Activated T-helper 9 cell treated with anti-CD3 and anti-CD28 coated beads, Interleukin-2, amount 50 U/mL, for 16 hours (primary cell): ENCODE measurements at places on chromosomes 16 and 17.
A peak's percentile ranks its signal among the peaks of the same experiment; 100 is the strongest.

DNA sequence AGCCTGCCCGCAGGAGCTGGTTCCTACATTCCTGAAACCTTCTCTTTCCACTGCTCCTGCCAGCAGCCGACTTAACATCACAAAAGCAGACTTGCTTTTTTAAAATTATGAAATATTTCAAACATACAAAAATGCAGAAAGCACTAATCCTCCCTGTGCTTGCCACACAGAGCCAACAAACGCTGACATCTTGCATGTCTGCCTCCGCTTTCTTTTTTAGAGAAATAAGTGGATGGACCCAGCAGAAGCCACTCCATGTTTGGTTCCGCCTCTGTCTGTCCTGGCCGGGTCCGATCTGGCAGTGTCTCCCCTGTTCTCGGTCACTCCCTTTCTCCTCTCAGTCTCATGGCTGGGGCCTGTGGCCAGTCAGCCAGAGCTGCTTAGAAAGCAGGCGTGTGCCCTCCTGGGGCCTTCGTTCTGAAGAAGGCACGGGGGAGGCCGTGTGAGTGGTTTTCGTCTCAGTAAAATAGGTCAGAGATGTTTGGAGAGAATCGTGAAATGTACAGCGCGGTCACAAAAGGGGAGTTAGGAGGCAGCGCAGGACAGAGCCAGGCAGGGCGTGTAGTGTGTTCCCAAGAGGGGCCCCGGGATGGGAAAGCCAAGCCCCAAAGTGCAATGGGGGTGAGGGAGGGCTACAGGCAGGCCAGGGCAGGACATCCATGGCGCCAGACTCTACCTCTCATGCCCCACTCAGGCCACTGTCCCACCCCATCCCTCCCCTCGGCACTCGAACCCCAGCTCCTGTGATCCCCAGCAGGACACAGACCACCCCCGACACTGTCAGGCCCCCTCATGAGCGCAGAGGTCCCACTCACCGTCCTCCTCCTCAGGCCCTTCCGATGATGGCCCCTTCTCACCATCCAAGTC lies 23.2 kb downstream of the MXRA7 start:
- no peak for DNase-seq

DNA sequence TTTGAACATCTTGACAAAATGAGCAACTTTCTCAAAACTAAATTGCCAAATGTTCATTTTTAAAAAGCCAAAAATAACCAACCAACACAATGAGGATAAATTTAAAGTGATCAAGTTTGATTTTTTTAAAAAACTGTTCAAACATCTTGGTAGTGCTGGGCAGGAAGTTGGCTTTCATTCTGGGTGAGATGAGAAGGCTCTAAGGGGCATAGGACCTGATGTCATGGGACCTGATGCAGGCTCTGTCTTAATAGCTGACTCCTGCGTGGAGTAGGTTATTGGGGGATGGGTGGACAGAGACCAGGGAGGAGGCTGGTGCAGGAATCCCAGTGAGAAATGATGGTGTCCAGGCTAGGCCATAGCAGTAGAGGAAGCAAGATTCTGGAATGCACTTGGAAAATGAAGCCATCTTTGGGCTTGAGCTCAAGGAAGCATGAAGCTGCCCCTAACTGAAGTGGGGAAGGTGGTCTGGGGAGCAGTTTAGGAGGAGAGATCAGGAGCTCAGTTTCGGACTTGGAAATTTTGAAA lies 20.4 kb downstream of the NLRC5 start:
- no peak for DNase-seq

DNA sequence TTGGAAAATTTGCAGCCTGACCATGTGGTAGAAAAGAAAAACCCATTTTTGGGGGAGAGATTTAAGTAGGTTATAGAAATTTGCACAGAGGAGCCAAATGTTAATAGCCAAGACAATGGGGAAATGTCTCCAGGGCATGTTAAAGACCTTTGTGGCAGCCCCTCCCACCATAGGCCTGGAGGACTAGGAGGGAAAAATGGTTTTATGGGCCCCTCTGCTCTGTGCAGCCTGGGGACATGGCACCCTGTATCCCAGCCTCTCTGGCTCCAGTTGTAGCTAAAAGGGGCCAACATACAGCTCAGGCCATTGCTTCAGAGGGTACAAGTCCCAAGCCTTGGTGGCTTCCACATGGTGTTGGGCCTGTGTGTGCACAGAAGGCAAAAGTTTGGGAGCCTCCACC lies 245.9 kb upstream of the AXIN2 start:
- DNase-seq, result no peak

- no peak for DNase-seq
These were observed 19.5 kb downstream of the MRM3 start for GRCh38 chr17:801660-802059.

GRCh38 chr16:50940275-50940854 lies 198.5 kb downstream of the CYLD start:
- DNase-seq, result no peak

DNA sequence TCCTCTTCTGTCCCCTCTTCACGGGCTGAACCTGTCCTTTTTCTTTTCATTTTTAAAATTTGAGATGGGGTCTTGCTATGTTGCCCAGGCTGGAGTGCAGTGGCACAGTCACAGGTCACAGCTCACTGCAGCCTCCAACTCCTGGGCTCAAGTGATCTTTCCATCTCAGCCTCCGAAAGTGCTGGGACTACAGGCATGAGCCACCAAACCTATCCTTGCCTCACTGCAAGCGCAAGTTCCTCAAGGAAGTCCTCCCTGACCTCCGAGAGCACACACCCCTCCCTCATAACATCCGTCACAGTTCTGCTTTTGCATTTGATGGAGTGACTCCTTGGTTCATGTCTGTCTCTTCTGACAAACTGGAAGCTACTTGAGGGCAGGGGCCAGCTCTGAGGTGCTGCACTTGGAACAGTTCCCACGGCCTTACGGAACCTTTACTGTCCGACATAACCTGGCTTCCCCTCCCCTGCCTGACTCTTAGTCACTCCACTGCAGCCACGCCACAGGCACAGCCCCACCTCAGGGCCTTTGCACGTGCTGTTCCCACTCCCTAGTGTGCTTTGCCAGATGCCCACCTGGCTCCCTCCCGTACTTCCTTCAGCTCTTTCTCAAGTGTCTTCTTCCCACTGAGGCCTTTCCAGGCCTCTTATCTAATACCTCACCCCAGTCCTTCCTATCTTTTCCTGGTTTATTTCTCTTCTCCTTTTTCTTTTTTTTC lies 4.4 kb downstream of the TBX6 start:
- DNase-seq, result no peak

DNA sequence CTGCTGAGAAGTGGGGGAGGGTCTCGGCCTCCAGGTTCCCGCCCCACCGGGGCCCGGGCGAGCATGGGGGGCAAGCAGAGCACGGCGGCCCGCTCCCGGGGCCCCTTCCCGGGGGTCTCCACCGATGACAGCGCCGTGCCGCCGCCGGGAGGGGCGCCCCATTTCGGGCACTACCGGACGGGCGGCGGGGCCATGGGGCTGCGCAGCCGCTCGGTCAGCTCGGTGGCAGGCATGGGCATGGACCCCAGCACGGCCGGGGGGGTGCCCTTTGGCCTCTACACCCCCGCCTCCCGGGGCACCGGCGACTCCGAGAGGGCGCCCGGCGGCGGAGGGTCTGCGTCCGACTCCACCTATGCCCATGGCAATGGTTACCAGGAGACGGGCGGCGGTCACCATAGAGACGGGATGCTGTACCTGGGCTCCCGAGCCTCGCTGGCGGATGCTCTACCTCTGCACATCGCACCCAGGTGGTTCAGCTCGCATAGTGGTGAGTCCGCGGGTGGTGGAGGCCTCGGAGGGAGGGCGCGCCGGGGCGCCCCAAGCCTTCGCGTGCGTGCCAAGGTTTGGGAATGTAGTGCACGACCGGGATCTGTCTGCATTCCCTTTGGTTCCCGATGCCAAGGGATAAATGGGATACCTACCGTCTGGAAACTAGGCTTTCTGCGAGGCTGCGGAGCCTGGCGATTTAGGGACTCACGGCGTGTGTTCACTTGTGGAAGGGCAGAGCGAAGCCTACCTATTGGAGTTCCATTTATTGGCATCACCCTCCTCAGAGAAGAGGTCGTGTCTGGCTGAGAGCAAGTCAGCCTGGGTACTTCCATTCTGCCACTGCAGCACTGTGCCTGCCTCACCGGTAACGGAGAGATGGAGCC lies 1.0 kb downstream of the ZNRF1 start:
- peak; percentile 50 for DNase-seq

DNA sequence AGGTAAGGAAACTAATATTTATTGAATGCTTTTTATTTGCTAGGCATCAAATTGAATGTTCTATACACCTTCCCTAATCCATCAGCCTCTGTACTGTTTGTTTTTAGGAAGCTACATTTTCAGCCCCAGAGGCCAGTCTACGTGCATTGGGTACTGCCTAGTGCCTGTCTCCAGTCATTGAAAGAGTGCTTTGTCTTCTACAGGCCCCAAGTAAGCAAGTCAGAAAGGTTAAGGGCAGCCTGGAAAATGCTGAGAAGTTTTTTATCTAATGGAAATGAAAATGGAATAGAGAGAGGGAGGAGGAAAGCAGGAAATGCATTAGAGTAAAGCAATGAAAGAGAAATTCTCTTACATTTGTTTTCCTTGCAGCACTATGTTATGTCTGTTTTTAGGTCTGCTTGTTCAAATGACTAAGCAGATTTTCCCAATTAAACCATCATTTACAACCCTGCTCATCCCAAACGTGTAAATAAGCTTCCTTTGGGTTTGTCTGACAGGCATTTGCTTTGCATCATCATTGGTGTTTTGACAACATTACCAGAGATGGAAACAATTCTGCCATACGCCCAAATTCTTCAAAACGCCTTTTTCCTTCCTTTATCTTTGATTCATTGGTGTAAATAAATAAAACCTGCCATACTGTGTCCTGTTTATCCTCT lies 116.0 kb upstream of the GOT2 start:
- no peak for DNase-seq

- no peak for DNase-seq
These were observed 18.0 kb upstream of the TCF25 start for GRCh38 chr16:89855301-89855945.

DNA sequence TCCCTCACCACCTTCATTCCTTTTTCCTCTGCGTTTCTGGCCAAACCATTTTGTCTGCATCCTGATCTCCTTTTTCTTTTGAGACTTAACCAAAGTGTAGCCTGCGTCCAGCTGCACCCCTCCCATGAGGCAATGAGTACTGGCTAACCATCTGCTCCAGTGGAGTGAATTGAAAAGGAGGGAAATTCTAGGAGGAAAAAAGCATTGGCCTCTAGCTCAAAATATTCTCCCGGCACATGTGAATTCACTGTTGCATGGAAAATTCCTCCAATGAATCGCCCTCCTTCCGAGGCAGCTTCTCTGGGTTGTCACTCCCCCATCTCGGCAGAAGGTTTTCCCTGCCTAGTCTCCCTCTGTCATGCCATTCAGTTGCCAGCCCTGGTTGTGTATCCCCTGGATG lies 5.6 kb downstream of the RAP1GAP2 start:
- no peak for DNase-seq

GRCh38 chr17:47207143-47208067 lies 1.7 kb upstream of the MYL4 start:
- no peak for DNase-seq

- peak; percentile 6 for DNase-seq
These were observed 190.3 kb downstream of the RBFOX3 start for GRCh38 chr17:79420318-79421243.
